Fibroblast of villous mesenchyme (primary cell): ENCODE measurements at places on chromosomes 4 and X. TPM values are rescaled to one million over a fixed set of nuclear protein-coding genes. Genes with fewer than 3 reads are reported as not detected.

The LAMP2 gene
- total RNA-seq = 129 and 153 TPM in 2 replicates

The G6PD gene
- 95.7 and 128 TPM in 2 replicates for total RNA-seq

The P2RY8 gene
- total RNA-seq = not detected in 2 replicates

The REPS2 gene
- total RNA-seq = 0.32 and 0.43 TPM in 2 replicates

The GABRG1 gene
- not detected in 2 replicates for total RNA-seq

The SMAD1 gene
- 33.2 and 33.8 TPM in 2 replicates for total RNA-seq

The GPR78 gene
- total RNA-seq = 0.97 and 2.2 TPM in 2 replicates

The NOX1 gene
- under 0.01 TPM in 1 of 2 replicates, not detected in the other for total RNA-seq

The CEP44 gene
- 10.0 and 16.0 TPM in 2 replicates for total RNA-seq

The PRR32 gene
- total RNA-seq = not detected in 2 replicates

The SYNPO2 gene
- 139 and 194 TPM in 2 replicates for total RNA-seq

The OTUD6A gene
- total RNA-seq = not detected in 2 replicates

The ASMT gene
- not detected in 2 replicates for total RNA-seq

The MSX1 gene
- total RNA-seq = 3.2 and 4.3 TPM in 2 replicates

The SMR3B gene
- not detected in 2 replicates for total RNA-seq

The FGF13 gene
- under 0.01 TPM in 1 of 2 replicates, not detected in the other for total RNA-seq

The SPACA5 gene
- not detected in 2 replicates for total RNA-seq

The ASB12 gene
- total RNA-seq = not detected in 2 replicates
